ENCODE measurements at places on chromosomes 3 and 15.

GRCh38 chr15:36392676-36393266 is 186.7 kb upstream of the CDIN1 start:
- no peak for DNase-seq

DNA sequence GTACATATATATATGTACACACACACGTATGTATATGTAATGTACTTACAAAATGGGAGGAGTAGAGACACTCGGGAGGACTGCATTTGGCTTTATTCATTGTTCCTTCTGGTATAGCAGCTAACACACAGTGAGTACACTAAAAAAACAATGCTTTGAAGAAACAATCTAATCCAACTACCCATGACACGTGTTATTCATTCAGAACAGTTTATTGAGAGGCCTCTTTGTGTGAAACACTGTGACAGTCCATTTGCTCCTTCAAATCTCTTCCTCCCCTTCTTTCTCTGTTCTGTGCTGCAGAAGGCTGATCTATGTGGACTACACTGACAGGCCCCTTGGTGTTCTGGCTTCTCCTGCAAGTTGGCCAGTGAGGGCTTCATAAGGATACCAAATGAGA is 1075.9 kb upstream of the CFAP20DC start:
- no peak for DNase-seq

DNA sequence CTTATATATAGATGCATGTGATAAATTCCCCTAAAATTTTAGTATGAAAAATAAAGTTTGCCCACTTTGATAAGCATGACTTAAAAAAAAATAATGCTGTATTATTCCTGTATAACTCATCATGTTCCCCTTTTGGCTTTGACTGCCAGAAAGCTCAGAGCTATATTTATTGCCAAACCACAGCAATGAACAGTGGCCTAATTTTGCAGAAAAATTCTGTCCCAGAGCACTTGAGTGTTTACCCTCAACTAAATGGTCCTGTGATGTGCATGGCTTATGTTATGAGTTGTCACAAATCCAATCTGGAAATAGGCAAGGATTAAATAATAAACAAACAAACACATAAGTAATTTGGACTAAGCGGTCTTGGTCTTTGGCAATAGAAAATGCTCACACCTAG is 276.7 kb downstream of the SLC9A9 start:
- DNase-seq: no peak

DNA sequence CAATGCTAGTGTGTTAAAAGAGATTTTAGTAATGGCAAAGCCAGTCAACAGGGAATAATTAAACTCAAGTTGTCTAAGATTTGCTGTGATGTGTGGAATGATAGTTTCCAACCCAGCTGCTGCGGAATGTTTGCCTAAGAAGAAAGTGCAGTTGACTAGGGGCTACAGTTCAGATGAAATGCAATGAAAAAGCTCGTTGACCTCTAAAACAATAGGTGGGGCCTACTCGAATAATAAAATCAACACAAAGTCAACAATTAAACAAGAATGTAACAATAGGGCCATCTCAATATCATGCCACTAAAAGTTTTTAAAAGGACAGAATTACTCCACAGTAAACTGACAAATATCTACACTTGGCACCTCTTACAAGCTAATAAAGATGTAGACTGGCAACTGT is 484.2 kb downstream of the MECOM start:
- no peak for DNase-seq

GRCh38 chr15:88950600-88951160 is 37.5 kb upstream of the MFGE8 start:
- no peak for DNase-seq

- no peak for DNase-seq
Observed at GRCh38 chr3:18680758-18681157, 255.6 kb upstream of the SATB1 start.

DNA sequence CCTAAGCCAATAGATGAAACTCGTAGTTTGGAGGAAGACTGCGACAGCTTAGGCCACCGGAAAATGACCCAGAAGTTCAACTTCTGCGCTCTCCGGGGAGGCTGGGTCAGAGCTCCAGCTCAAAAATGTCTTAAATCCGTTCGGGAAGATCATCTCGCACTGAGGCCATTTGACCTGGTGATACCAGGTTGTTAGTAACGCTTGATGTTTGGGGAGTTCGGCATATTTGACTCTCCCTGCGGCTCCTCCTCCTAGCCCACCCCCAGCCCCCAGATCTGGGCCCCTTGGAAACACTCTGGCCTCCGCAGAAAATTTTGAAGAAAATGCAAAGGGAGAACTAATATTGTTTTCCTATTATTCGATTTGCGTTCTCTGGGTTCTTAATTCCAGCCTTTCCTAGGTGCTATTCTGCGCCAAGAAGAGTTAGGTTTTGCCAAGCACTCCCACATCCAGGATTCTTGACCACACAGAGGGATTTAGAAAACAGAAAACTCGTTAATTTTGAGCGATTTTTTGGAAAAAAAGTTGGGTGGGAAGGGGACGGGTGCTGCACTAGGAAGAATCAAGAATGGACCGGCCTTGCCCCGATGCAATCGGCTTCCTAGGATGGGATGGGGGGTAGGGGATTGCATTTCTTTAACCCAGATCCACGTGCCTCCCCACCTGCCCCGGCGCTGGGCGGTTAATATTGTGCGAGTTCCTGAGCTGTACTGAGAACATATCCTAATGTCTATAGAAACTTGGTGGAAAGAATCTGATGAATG is 50.0 kb downstream of the ZIC4 start:
- no peak for DNase-seq

- DNase-seq: no peak
Observed at GRCh38 chr3:177463863-177464262, 266.6 kb upstream of the TBL1XR1 start.

DNA sequence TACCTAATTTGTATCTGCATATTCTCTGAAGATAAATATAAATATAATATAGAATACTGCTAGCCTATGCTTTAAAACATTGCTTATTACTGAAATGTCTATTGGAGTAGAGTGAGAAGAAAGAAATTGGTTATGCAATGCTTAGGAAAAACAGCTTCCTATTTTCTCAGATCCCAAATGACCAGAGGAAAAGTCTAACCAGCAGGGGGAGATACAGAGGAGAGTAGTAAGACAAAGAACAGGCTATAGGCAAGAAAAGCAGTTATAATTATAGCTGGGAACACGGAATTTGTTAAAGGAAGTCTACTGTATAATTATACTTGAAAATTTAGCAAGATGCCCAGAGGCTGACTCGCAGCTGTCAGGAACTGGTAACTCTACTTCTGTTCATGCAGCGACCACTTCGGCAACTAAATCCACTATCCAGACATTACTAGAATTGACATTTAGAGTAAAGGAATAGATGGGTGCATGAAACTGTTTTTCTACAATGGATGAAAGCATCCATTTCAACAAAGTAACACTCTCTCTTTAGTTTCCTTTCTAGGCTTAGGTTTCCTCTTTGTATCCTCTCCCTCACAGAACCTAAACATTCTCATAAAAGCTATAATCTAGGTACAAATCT is 97.2 kb downstream of the TBC1D5 start:
- DNase-seq: no peak

GRCh38 chr3:149120051-149120972 is 9.1 kb upstream of the HPS3 start:
- no peak for DNase-seq

DNA sequence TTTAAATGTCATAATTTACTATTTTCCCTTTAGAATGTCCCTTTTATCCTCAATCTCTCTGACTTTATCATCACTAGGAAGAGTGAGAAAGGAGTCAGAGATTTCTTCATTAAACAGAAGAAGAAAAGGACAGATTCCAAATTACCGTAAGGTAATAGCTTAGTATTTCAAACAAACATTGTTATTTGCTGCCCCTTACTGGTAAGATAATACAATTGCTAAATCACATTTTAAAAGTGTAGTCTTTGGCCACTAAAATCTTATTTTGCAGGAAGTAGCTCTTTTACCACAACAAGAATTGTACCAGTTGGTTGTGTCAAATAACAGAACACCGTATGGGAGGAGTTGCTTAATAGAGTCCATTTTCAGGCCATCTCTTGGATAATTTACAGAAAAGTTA is 53.7 kb downstream of the CGGBP1 start:
- no peak for DNase-seq

GRCh38 chr3:171636666-171637065 is 173.6 kb downstream of the PLD1 start:
- DNase-seq: no peak

DNA sequence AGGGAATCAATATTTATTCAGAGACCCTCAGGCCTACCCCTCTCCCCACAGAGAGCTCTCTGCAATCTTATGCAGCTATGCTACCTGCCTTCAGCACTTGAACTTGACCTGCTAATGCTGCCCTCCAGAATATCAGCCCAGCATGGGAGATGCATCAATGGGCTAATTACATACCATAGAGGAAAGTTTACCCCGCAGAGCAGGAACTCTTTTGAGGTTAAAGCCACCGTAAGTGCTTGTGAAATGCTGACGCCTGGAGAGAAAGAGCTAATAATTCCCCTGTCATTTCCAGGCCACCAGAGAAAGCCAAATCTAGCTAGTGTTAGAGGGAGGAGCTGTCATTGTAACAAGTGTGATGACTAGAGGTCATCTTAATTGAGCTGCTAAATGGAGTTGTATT is 127.5 kb downstream of the CHST2 start:
- no peak for DNase-seq

- DNase-seq: no peak
Observed at GRCh38 chr3:182135056-182135455, 423.3 kb downstream of the SOX2 start.

- no peak for DNase-seq
Observed at GRCh38 chr3:134801204-134801958, 6.3 kb downstream of the EPHB1 start.

- DNase-seq: no peak
Observed at GRCh38 chr3:160778480-160778879, 22.4 kb downstream of the PPM1L start.

DNA sequence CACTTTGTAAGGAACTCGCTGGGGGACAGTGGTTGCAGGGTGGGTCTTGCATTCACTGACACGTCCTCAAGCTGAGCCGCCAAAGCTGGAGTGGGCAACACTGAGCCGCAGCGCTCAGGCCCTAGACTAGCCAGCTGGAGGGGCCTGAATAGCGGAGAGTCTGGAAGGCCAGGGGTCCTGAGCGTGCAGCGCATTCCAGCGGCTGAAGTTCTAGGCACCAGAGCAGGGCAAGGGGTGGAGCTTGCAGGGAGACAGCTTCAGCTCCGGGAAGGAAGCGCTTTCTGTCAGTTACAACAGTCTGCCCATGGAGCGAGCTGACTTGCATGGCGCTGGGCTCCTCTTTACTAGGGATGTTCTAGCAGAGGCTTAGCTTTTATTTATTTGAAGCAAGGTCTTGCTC is 2.7 kb downstream of the MAP6D1 start:
- no peak for DNase-seq
